NCI-H2081 (cell line): ENCODE measurements at places on chromosomes 1 and 21.

GRCh38 chr1:101259744-101260148, 22.9 kb downstream of the S1PR1 start:
- no peak for DNase-seq

- no peak for DNase-seq
Measured at GRCh38 chr21:31363720-31364119, 19.7 kb upstream of the TIAM1 start.

- DNase-seq = no peak
Measured at GRCh38 chr1:17926906-17927305, 171.8 kb downstream of the ACTL8 start.

DNA sequence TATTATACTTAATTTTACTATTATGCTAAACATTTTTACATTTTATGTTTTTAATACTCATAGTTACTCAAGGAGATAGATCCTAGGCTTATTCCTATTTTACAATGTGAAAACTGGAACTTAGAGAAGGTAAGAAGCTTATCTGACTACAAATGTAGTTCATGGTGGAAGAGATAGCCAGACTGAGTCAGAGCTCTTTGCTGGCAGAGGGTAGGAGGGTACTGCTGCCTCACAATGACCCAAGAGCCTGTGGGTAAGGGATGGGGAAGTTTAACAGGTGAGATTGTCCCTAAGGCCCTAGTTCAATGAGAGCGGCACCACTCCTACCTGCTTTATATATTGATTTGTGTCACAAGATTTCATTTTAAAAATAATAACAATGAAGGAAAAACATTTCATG, 34.1 kb upstream of the NEK7 start:
- no peak for DNase-seq
